GM12865 (cell line): ENCODE measurements at places on chromosomes 5 and 9.

GRCh38 chr9:91042541-91042940 is 240.9 kb downstream of the SYK start:
- no peak for DNase-seq

GRCh38 chr9:120757026-120757913 is 35.9 kb downstream of the FBXW2 start:
- no peak for DNase-seq

DNA sequence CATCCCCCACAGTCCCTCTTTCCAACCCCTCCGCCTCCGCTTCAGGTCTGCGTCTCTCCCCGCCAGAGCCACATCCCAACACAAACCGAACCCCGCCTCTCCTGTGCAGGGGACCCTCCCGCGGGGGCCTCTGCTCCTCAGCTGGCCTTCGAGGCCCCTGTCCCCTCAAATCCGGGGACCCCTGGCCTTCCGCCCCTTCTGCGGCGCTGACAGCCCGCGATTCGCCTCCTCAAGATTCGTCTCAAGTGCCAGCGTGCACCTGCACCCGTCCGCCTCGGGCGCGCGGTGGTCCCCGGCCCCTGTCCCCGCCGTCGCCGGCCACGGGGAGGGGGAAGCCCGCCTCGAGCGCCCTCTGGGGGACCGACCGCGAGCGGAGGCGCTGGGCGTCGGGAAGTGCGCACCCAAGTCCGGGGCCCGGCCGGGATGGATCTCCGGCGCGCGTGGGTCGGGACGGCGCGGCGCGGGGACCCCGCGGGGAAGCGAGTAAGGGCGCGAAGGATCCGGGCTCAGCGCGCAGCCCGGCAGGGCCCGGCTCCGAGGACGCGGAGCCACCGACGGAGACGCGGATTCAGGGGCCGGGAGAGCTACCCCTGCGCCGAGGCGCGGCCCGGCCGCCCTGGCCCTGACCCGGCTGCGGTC is 623 bp downstream of the FLT4 start:
- DNase-seq = no peak

GRCh38 chr9:135464181-135464580 is 15.4 kb upstream of the PPP1R26 start:
- DNase-seq = no peak

DNA sequence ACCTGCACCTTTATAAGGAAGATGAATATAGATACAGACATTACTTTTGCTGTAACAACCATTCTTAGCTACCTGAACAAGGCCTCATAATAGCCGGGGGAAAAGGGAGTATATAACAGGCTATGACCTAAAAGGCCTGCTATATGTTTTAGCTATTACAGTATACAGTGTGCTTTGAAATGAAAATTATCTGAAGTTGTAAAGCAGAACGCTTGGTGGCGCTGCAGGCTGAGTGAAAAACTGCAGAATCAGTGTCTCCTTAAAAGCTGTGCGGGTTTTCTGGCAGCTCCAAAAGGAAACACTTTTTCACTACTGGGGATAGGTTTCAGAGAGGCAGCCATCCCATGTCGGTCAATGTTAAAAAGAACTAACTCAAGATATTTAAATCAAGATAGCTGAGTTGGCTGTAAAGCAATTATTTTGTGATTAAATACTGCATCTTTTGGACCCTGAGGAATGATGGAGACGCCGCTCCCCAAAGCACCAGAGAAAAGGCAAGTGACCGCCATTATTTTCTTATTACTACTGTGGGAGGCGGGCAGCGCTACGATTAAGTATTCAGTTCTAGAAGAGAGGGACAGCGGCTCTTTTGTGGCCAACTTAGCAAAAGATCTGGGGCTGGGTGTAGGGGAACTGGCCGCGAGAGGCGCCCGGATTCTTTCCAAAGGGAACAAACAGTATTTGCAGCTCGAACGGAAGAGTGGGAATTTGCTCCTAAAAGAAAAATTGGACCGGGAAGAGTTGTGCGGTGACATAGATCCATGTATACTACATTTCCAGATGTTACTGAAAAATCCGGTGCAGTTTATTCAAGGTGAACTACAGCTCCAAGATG is 5.9 kb downstream of the PCDHB6 start:
- DNase-seq = no peak

DNA sequence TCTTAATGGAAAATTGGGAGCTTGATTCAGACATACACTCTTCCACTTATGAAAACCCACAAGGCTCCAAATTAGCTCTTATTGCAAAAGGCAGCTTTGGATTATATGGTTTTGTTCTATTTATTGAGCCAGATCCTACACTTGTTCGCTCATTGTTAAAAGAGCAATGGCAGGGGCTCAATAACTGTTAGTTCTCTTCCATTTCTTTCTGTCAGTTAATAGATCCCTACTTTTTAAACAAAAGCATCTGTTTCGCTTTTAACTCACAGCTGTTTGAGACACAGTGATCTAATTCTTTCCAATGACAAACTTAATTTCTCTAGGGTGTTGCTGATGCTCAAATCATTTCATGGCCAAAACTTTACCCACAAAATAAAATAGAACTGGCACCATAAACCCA is 11.7 kb downstream of the C5 start:
- no peak for DNase-seq

DNA sequence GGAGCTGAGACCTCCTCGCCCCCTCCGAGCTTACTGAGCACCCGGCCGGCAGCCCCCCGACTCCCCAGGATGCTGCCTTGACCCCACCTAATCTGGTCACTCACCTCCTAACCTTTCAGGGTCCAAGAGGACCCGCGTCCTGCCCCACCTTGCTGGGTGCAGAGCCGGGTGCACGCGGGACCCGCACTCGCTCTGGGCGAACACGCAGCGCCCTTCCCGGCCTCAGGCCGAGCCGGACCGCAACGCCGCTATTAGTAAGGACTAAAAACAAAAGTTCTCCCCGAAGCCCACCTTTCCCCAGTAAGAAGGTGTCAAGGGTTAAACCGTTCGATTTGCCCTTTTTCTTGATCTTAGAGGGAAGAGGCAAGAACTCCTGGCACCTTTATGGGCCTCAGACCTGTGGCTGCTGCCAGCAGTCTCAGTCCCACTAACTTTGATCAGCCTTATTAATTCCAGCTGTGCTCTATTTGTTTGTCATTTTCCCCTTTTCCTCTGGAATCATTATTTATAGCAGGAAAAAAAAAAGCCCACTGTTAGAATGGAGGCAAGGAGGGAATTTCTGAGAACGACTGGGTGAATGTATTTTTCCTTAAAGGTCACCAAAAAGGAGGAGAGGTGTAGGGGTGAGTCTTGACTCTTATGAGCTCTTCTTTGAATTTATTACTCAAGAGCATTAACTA is 10.5 kb downstream of the IRX2 start:
- no peak for DNase-seq

GRCh38 chr9:72129271-72130156 is 19.7 kb upstream of the GDA start:
- DNase-seq = no peak

DNA sequence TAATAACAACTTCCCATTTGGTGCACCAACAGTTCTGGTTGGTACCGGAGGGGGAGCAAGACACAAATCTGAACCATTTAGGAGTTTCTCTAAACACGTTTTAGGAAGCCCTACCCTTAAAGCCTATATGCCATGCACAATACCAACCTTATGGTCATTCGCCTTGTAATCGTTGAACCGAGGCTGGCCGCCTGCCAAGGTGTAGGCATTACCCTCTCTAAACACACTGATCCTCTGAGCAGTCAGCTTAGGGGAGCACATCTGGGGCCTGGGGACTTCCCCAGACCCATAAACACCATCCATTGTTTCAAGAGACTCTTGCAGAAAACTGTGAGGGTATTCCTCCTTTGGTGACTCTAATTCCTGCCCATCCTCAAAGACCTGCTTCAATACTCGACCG is 328 bp downstream of the GRXCR2 start:
- DNase-seq = no peak

DNA sequence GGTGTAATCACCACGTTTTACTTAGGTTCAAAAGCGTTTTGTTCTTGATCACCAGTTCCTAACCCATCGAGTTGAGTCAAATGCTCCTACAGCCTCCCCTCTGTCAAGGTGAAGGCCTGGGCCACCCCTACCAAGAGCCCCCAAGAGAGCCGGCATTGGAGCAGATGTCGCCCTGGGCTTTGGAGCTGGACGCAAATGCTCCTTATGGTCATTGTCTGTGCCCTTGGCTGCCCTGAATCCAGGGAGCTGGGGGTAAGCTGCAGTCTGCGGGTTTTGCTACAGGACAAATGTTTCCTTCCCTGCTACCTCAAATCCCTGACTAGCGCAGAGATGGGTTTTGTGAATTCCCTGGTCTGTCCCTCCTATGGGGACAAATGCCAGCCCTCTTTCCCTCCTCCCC is 4.9 kb downstream of the RNF183 start:
- no peak for DNase-seq

DNA sequence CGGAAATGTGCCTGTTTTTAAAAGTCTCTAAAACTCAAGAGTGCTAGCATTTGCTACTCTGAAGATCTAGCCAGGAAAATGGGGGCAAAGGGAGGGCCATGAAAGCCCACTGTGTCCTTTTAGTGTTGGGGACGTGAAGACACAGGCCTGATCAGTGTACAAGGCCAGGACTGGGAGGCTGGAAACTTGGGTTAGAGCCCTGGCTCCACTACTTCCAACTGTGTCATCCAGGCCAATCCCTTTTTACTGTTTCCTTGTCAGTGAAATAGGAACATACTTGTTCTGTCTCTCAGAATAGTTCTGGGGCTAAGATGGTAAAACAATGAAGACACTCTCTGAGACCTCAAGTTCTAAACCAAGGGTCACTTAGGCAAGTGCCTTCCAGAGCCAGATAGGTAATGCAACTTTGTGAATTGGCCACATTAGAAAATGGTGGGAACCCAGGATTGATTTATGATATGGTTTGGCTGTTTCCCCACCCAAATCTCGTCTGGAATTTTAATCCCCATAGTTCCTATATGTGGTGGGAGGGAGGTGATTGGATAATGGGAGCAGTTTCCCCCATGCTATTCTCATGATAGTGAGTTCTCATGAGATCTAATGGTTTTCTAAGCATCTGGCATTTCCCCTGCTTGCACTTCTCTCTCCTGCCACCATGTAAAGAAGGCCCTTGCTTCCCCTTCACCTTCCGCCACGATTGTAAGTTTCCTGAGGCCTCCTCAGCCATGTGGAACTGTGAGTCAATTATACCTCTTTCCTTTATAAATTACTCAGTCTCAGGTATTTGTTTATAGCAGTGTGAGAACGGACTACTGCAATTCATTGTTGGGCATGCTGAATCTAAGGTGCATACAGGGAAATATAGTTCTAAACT is 30.4 kb upstream of the B4GALT1 start:
- peak; percentile 10 for DNase-seq

DNA sequence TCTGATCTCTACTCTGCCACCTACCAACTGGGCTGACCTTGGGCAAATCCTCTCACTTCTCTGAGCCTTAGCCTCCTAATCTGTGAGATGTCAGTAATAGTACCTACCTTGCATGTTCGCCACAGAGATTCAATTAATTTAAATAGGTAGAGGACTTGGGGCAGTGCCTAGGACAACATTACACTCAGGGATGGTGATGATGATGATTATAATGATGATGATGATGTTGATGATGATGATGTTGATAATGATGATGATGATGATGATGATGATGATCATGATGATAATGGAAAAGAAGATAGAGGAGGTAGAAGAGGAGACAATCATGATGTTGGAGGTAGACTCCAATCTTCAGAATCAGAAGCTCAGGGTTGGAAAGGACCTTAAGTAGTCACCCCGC is 40.7 kb upstream of the SMIM23 start:
- DNase-seq = no peak

DNA sequence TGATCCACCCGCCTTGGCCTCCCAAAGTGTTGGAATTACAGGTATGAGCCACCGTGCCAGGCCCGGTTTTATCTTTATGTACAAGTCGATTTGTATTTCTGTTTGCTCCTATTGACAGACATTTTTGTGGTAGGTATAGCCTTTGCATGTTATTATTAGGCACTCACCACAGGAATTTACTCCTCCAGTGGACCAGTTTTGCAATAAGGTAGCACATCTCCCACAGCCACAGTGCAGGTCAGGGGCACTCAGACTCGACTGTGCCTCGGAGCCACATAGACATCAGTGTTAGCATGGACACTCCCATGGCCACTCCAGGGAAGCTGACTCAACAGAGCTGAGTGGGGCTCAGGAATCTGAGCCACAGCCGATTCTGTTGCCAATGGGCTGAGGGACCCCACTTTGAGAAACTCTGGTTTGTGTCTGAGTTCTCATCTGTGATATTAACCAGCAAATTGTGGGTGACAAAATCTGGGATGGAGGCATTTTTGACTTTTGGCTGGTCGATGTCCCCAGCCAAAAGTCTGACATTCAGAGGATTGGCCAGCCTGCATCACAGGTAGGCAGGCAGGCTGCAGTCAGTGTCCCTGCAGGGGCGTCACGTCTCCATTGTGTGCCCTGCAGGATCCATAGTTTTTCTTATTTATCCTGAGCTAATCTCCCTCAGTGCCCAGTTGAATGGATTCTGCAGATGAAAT is 15.0 kb upstream of the SHB start:
- no peak for DNase-seq

DNA sequence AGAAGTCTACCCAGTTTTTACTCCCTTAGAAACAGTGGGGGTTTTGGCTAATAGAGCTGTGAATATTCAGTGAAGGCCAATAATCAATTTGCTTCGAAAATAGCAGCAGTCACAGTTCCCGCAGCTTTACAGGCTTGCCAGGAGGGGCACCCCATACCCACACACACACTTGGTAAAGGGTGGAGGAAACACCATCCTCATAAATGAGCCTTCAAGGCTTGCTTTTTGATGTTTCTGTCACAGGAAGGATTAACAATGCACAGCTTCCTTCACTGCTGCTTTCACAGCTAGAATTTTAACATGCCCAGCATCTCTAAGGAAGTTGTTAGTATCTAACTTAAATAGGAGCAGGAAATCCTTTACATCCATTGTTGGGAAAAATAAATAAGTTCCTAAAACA is 1247.5 kb upstream of the C9orf72 start:
- no peak for DNase-seq

- DNase-seq = no peak
Measured at GRCh38 chr5:14868771-14869170, 2.8 kb downstream of the ANKH start.

- no peak for DNase-seq
Measured at GRCh38 chr5:1294835-1295649, at the start of gene TERT. TERT (minus strand) TSS chr5:1295068; CDS start chr5:1294989, 79 bp downstream.

GRCh38 chr5:143182901-143183820 is 220.3 kb downstream of the NR3C1 start:
- DNase-seq = peak; percentile 92

- DNase-seq = no peak
Measured at GRCh38 chr5:33509036-33509435, 68.3 kb downstream of the TARS1 start.

DNA sequence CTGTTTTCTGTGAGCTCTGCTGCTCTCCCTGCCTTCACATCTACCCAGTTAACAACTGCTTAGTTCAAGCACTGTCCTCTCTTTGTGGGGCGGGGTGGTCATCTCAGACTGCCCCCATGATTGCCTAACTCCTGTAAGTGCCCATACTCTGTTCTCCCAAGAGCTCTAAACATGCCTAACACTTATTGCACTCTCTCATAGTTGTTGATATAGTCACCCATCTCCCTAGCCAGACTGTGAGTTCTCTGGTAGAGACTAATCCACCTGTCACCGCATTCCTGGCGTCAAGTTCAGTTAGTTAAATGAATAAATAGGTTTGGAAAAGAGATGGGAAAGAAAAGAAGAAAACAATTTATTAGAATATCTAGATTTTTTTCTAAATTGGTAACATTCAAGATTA is 18.3 kb upstream of the MUSK start:
- DNase-seq = no peak

- DNase-seq = no peak
Measured at GRCh38 chr9:100100146-100100667, 1.2 kb downstream of the INVS start.

GRCh38 chr5:64145216-64145895 is 20.3 kb upstream of the RNF180 start:
- no peak for DNase-seq
